ENCODE measurements at places on chromosomes 2 and 18.

GRCh38 chr2:106537791-106538191, 50.6 kb downstream of the CD8B2 start:
- no peak overlapping the region for H3K4me3 ChIP-seq
- H3K4me1 ChIP-seq, result no peaks in the 10 kb centered on the region
- no peak for DNase-seq
- no peak overlapping the region for H3K27ac ChIP-seq
- H3K36me3 ChIP-seq, result no peaks in the 10 kb centered on the region
- H3K27me3 ChIP-seq, result no peaks in the 10 kb centered on the region

- H3K4me1 ChIP-seq, result no peaks in the 10 kb centered on the region
- H3K4me3 ChIP-seq, result no peak overlapping the region
- no peak for DNase-seq
- H3K27me3 ChIP-seq, result no peaks in the 10 kb centered on the region
- H3K27ac ChIP-seq, result no peak overlapping the region
Observed at GRCh38 chr2:199806179-199806578, 44.8 kb downstream of the FTCDNL1 start.

GRCh38 chr18:32060026-32060425, 31.6 kb upstream of the RNF138 start:
- H3K27me3 ChIP-seq, result no peaks in the 10 kb centered on the region
- no peak overlapping the region for H3K4me3 ChIP-seq
- peak; percentile 42 for DNase-seq
- H3K36me3 ChIP-seq, result peaks cover 17% of the 10 kb centered on the region

GRCh38 chr2:67663776-67664175, 266.6 kb downstream of the ETAA1 start:
- no peak overlapping the region for H3K27ac ChIP-seq
- H3K27me3 ChIP-seq, result no peaks in the 10 kb centered on the region
- no peaks in the 10 kb centered on the region for H3K36me3 ChIP-seq
- no peaks in the 10 kb centered on the region for H3K4me1 ChIP-seq
- no peak overlapping the region for H3K4me3 ChIP-seq
- no peak for DNase-seq

DNA sequence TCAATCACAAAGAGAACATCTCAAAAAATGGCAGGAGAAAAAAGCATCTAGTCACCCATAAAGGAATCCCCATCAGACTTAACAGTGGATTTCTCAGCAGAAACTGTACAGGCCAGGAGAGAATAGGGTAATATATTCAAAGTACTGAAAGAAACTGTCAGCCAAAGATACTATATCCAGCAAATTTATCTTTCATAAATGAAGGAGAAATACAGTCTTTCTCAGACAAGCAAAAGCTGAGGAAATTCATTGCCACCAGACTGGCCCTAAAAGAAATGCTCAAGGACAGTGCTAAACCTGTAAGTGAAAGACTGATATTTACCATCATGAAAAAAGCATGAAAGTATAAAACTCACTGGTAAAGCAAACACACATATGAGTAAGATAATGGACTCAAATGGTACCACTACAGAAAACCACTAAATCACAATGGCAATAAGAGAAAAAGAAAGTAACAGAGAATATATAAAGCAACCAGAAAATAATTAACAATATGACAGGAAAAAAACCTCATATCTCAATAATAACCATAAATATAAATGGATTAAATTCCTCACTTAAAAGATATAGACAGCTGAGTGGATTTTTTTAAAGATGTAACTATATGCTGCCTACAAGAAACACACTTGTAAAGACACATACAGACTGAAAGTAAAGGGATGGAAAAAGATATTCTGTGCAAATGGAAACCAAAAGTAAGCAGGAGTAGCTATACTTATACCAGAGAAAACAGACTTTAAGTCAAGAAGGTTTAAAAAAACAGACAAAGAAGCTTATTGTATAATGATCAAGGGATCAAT, 83.4 kb upstream of the STK39 start:
- no peaks in the 10 kb centered on the region for H3K4me1 ChIP-seq
- peak; percentile 14 for DNase-seq
- H3K27ac ChIP-seq, result no peak overlapping the region
- H3K36me3 ChIP-seq, result no peaks in the 10 kb centered on the region
- no peak overlapping the region for H3K4me3 ChIP-seq
- no peaks in the 10 kb centered on the region for H3K27me3 ChIP-seq

- peak; percentile 75 for DNase-seq
- peak overlapping the region; percentile 27 for H3K4me3 ChIP-seq
- no peak overlapping the region for H3K27ac ChIP-seq
- H3K27me3 ChIP-seq, result no peaks in the 10 kb centered on the region
- H3K36me3 ChIP-seq, result no peaks in the 10 kb centered on the region
Observed at GRCh38 chr2:74715081-74715791, 61.2 kb downstream of the SEMA4F start.

- no peak overlapping the region for H3K27ac ChIP-seq
- peaks cover 10% of the 10 kb centered on the region for H3K4me1 ChIP-seq
- no peak overlapping the region for H3K4me3 ChIP-seq
- DNase-seq, result peak; percentile 52
- H3K27me3 ChIP-seq, result no peaks in the 10 kb centered on the region
Observed at GRCh38 chr18:11040823-11041656, 108.3 kb downstream of the PIEZO2 start.

GRCh38 chr2:84388133-84388532, 70.9 kb downstream of the SUCLG1 start:
- no peaks in the 10 kb centered on the region for H3K4me1 ChIP-seq
- H3K27me3 ChIP-seq, result no peaks in the 10 kb centered on the region
- H3K27ac ChIP-seq, result no peak overlapping the region
- DNase-seq, result no peak

DNA sequence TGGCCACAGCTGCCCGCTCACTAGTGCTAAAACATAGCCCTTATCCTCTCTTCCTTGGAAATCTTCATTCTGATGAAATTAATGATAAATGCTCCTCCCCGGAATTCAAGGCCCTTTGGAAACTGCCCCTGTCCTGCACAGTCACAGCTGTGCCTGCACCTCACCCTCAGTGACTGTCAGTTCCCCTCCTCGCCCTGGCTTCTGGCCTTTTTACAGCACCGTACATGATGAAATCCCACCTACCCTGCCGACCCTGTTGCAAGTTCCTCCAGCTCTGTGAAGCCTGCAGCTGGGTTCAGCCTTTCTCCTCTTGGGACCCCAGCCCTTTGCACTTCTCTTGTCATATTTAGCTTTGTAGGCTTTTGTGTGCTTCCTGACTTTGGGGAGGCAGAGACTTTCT, 48.4 kb downstream of the DCDC2C start:
- H3K27ac ChIP-seq, result no peak overlapping the region
- H3K4me3 ChIP-seq, result no peak overlapping the region
- no peak for DNase-seq
- H3K4me1 ChIP-seq, result no peaks in the 10 kb centered on the region
- no peaks in the 10 kb centered on the region for H3K27me3 ChIP-seq
- H3K36me3 ChIP-seq, result no peaks in the 10 kb centered on the region

DNA sequence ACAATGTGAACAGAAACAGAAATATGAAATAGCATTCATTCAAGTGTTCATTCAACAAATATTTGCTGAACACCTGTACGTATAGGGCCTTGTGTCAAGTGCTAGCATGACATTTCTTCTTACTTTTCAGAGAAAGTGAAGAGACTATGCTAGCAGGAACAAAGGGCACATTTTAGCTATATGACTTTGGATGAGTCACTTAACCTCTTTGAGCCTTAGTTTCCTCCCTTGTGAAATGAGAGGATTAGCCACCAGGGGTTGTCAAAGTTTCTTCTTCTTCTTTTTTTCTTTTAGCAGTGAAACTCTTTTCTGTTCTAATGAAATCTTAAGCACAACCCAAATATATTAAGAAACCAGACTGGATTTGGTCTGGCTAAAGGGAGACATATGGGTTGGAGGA, 53.1 kb downstream of the FIGN start:
- no peak overlapping the region for H3K4me3 ChIP-seq
- no peaks in the 10 kb centered on the region for H3K4me1 ChIP-seq
- H3K27me3 ChIP-seq, result no peaks in the 10 kb centered on the region
- H3K27ac ChIP-seq, result no peak overlapping the region

DNA sequence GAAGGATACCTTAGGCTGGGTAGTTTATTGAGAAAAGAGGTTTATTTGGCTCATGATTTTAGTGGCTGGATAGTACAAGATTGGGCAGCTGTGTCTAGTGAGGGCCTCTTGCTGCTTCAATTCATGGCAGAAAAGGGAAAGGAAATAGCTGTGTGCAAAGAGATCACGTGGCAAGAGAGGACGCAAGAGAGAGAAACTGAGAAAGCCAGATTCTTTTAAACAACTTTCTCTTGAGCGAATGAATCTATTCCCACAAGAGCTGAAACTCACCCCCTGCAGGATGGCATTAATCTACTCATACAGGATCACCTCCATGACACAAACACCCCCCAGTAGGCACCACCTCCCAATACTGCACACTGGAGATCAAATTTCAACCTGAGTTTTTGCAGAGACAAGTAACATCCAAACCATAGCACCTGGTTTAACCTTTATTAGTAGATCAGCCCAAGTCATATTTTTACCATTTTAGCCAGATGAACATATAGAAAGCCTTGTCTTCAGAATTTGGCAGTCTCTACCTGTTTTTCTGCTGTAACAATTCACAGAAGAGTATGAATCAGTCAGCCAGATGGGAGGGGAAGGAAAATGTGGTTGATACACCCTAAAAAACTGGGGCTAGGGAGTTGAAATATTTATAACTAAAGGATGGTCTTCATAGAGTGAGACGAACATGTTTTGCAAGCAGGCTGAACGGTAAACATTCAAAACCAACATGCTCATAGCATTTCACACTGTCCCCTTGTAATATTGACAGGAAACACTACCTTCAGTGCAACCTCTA, 73.9 kb upstream of the NCKAP5 start:
- H3K36me3 ChIP-seq, result no peaks in the 10 kb centered on the region
- no peak overlapping the region for H3K27ac ChIP-seq
- no peaks in the 10 kb centered on the region for H3K27me3 ChIP-seq
- H3K4me3 ChIP-seq, result no peak overlapping the region
- H3K4me1 ChIP-seq, result no peaks in the 10 kb centered on the region
